GM23248 (cell line): ENCODE measurements at places on chromosomes 5 and 9. TPM values are rescaled to one million over a fixed set of nuclear protein-coding genes. Genes with fewer than 3 reads are reported as not detected.

- DNase-seq: no peak
Measured at GRCh38 chr9:78091731-78092130, 60.1 kb upstream of the GNAQ start.

- DNase-seq: no peak
Measured at GRCh38 chr5:161167016-161167767, 315.2 kb upstream of the ATP10B start.

KCNV2 gene
- total RNA-seq: not detected in 2 replicates

ZFP2 gene
- 1.8 and 2.5 TPM in 2 replicates for total RNA-seq

CACNA1B gene
- total RNA-seq: not detected in 2 replicates

GRCh38 chr9:110514897-110515296, 64.6 kb downstream of the SVEP1 start:
- no peak for DNase-seq

GRCh38 chr5:6721442-6721841, 8.2 kb downstream of the TENT4A start:
- peak; percentile 39 for DNase-seq

- no peak for DNase-seq
Measured at GRCh38 chr9:87390361-87390760, 107.3 kb upstream of the DAPK1 start.

GRCh38 chr9:121672213-121672612, 20.8 kb downstream of the DAB2IP start:
- DNase-seq: peak; percentile 56

SPACA9 gene
- total RNA-seq: 2.3 and 6.2 TPM in 2 replicates

DNA sequence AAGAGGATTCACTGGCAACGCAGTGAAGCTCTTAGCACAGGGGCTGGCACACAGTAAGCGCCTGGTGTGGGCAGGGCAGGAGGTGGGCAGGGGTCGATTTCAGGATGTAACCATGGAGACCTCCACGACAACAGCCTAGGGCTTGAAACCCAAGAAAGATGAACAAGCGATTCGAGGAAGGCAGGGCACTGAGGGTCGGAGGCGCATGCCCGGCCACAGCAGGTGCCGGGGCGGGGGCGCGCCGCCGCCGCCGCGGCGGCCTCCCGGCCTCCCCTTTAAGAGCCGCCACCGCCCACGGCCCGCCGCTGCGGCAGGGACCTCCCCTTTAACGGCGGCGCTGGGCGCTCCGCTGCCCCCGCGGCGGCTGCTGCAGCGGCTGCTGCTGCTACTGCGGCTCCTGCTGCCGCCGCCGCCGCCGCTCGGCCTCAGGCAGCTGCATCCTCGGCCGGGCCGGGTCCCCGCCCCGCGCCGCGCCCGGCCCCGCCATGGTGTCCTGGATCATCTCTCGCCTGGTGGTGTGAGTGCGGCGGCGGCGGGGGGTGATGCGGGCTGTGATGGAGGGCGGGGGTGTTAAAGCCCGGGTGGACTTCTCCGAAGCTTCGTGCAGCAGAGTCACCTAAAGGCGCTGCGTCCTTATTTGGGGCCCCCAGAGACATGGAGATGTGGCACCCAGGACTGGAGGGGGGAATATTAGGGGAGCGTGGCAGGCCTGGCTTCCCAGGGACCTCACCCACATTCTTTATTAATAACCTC, at the start of gene REEP2:
REEP2 (plus strand) TSS at position 334 of the 753 bp plus-strand sequence; CDS start at position 486, 152 bp downstream.
- DNase-seq: peak; percentile 83

DNA sequence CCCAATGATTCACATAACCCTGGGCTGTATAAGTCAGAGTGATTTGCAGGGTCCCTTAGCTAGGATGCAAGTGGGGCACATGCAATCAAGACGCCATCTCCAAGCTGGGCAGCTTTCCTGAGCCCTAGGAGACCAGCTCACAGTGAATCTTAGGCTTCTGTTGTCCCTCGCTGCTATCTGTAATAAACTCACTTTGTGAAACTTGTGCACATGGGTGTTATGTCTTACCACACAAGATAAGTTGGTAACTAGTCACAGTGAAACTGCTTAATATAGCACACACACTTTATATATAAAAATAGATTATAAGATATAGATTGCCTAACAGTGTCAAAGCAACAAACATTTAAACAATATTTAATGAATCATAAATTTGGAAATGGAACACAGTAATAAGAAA, 658.5 kb downstream of the SLCO4C1 start:
- DNase-seq: no peak
